ENCODE measurements at places on chromosomes 1 and 21.

DNA sequence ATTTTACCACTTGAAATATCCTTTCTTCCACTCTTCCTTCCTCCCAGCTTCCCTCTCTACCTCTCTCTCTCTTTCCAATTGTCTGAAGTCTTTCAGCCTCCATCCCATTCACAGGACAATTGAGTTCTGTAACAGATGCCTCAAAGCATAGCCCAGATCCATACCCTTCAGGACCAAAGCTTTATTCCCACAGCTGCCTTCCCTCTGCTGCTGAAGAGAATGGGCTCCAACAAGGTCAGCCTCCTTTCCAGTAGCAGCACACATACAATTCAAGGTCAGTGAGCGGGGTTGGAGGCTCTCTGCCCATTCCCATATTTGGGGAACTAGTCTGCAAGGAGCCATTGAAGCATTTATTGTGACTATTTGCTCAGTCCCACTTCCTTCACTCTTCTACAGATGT is 179.9 kb downstream of the DPYD start:
- DNase-seq, result no peak

DNA sequence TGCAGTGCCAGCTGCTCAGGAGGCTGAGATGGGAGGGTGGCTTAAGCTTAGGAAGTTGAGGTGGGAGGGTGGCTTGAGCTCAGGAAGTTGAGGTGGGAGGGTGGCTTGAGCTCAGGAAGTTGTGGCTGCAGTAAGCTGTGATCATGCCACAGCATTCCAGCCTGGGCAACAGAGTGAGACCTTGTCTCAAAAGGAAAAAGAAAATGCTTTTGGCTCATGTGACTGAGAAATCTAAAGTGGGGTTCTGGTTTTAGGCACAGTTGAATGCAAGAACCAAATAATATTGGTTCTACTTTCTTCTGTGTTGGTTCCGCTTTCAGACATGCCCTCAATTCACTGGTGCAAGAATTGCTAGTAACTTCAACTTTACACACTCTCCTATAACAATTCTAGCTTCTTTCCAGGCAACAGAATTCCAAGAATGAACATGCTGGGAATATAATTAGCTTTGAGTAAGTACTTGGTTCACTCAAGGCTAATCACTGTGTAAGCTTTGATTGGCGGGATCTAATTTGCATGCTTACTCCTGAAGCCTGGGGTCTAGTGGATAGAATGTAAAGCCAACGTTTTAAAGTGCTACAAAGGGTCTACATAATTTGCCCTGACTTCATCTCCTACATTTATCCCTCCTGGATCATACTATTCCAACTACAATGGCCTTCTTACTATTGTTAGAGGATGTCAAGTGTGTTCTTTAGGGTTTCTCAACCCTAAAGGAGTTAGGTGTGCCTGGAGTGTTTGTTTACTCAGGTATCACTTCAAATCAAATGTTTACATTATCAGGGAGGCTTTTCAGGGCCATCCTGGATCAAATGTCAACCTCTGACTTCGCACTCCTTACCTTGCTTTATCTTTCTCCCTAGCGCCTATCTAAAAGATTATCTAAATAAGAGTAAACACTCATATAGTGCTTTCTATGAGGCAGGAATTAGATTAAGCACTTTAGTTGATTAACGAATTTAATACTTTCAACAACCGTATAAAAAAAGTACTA is 115.1 kb downstream of the SLC16A1 start:
- DNase-seq, result no peak

GRCh38 chr21:35900539-35900938 is 159.8 kb downstream of the SETD4 start:
- DNase-seq, result no peak

DNA sequence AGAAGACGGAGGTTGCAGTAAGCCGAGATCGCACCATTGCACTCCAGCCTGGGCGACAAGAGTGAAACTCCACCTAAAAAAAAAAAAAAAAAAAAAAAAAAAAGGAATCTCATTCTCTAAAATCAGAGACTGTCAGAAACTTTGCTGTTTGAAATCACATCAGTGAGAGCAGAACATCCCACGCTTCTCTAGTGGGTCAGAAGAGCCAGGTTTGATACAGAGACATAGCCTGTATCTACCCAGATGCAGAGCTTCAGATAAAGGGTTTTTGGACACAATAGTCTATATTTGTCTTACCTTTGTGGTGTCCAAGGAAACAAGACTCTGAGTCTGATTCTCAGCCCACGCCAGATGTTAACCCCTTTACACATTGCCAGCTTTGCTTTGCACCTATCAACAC is 19.6 kb downstream of the CELA3A start:
- DNase-seq, result no peak

GRCh38 chr1:7644086-7644485 is 127.0 kb upstream of the VAMP3 start:
- no peak for DNase-seq

GRCh38 chr1:51264451-51264850 is 28.4 kb downstream of the RNF11 start:
- DNase-seq, result no peak

GRCh38 chr1:10759413-10760200 is 36.8 kb downstream of the CASZ1 start:
- no peak for DNase-seq

GRCh38 chr21:40166291-40166843 is 299.1 kb downstream of the PCP4 start:
- DNase-seq, result no peak

GRCh38 chr1:62964141-62964540 is 180.2 kb downstream of the ATG4C start:
- no peak for DNase-seq

DNA sequence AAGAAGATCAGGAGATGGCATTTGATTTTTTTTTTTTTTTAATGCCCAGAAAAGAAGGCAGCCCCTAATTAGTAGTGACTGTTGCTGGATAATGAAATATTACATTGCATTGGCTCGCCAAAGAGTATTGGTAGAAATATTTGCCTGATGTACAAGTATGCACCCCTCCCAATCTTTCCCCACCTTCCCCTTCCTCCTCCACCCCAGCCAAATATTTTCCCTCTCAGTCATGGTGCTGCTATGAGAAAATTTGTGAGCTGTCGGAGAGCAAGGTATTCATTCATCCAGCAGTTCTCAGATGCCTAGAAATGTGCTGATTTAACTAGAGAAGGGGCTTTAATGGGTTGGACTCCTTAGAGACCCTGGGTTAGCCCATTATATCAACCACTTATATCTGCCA is 50.5 kb upstream of the IKBKE start:
- DNase-seq, result no peak

DNA sequence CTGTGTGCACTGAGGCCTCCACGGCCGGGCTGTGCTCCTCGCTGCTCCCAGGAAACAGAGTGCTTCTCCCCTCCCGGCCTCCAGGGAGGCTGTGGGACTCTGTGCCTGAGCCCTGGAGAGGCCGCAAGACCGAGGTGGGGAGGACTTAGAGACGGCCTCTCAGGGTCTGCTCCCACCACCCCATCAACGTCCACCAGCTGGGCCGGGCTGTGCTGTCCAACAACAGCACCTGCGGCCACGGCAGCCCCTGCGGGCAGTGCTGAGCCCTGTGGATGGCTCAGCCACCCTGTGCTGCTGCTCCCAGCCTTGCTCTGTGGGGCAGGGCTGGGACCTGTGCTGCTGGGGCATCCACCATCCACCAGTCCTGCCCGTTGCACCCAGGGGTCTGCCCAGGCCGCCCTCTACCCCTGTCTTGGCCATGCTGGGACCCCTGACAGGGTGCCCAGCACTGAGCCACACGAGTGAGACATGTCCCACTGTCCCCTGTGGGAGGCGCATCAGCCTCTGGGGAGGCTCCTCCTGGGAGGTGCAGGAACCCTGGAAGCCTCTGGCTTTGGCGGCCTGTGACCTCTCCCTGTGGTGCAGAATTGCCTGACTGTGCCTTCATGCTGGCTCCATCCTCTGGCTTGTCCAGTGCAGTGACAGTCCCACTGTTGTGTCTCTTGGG is 31.2 kb upstream of the LRRC3 start:
- no peak for DNase-seq

DNA sequence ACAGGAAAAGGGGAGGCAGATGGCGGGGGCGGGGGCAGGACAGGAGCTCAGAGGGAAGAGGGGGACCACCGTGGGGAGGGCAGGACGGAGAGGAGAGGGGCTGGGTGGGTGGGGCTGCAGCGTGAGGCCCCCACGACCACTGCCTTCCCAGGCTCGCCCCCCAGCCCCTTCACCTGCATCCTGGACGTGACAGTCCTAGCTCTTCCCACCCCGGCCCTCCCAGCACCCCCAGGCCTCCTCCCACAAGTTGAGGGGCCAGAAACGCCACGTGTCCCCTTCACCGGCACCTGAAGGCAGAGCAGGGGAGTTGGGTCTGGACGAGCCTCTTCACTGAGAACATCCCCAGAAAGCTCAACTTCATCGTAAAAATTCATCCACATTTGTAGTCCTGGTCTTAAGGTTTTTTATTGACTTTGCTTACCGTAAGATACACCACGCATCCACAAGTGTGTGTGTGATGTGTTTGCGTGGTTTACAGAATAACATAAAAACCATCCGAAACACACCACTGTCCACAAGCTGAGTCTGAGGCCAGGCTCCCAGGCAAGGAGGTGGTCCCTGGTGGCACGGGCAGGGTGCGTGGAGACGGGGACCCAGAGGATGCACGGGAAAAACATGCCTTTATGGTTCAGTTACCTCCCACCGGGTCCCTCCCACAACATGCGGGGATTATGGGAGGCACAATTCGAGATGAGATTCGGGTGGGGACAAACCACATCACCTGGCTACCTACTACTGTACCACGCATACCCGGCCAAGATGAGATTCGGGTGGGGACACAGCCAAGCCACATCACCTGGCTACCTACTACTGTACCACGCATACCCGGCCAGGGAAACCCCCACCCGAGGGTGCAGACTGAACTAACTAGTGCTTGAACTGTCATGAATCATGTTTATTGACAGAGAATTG is 13.9 kb upstream of the COL18A1 start:
- no peak for DNase-seq

- DNase-seq, result no peak
Measured at GRCh38 chr1:151001602-151002001, 5.1 kb downstream of the MINDY1 start.

GRCh38 chr1:170704256-170704655 is 40.3 kb downstream of the PRRX1 start:
- no peak for DNase-seq

GRCh38 chr1:152344438-152344837 is 15.4 kb downstream of the FLG2 start:
- DNase-seq, result no peak

DNA sequence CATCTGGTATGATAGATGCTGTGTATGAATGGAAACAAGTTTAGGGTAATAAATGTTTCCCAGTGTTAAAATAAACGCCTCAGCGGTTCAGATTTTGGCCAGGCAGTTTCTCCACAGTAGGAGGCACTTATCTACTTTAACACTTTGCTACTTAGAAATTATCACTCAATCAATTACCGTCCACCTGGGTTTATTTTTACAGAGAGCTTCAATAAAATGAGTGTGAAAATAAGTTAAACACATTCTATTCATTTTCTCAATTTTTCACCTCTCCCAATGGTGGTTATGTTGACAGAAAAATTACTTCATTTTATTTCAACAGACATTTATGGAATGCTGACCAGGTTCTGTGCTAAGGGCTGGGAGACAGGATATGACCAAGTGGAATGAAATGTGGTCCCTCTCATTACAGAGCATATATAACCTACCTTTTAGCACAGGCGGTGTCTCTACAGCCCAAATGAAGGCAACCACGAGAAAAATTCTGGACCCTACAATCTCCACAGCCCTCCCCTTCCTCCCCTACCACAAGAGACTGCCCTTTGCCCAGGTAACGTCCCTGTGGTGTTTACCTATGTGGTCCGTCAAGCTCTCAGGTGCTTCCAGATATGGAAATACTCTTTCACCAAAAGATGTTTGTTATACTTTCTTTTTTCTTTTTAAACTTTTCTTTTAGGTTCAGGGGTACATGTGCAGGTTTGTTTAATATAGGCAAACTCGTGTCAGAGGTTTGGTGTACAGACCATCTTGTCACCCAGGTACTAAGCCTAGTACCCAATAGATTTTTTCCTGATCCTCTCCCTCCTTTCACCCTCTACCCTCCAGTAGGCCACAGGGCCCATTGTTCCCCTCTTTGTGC is 105.5 kb downstream of the HLCS start:
- DNase-seq, result no peak

DNA sequence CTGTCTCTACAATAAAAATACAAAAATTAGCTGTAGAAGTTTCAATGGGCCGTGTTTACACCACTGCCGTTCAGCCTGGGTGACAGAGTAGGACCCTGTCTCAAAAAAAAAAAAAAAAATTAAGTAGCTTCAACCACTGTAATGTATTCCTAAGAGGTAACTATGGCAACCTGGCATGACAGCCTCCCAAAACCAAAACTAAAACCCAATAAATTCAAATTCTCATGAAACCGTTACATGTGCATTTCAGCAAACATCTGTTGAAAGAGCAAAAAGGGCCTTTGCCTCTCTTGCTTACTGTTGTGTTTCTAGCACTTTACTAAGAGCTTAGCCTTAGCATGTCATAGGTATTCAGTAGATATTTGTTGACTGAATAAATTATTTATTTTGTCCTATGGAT is 33.5 kb downstream of the ODR4 start:
- DNase-seq, result no peak

GRCh38 chr1:51535006-51535592 is 16.0 kb upstream of the EPS15 start:
- no peak for DNase-seq

GRCh38 chr1:8889103-8889846 is 10.8 kb upstream of the ENO1 start:
- DNase-seq, result no peak

DNA sequence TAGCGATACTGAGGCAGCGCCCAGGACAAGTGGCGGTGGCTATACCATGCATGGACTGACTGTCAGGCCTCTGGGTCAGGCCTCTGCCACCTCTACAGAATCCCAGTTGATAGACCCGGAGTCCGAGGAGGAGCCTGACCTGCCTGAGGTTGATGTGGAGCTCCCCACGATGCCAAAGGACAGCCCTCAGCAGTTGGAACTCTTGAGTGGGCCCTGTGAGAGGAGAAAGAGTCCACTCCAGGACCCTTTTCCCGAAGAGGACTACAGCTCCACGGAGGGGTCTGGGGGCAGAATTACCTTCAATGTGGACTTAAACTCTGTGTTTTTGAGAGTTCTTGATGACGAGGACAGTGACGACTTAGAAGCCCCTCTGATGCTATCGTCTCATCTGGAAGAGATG is 3.2 kb upstream of the IL10RB start:
- DNase-seq, result no peak

- DNase-seq, result no peak
Measured at GRCh38 chr1:151265446-151266236, 11.1 kb downstream of the PSMD4 start.

GRCh38 chr1:50923564-50923963 is 36.5 kb downstream of the FAF1 start:
- no peak for DNase-seq

GRCh38 chr1:231029841-231030240 is 10.2 kb downstream of the FAM89A start:
- no peak for DNase-seq

DNA sequence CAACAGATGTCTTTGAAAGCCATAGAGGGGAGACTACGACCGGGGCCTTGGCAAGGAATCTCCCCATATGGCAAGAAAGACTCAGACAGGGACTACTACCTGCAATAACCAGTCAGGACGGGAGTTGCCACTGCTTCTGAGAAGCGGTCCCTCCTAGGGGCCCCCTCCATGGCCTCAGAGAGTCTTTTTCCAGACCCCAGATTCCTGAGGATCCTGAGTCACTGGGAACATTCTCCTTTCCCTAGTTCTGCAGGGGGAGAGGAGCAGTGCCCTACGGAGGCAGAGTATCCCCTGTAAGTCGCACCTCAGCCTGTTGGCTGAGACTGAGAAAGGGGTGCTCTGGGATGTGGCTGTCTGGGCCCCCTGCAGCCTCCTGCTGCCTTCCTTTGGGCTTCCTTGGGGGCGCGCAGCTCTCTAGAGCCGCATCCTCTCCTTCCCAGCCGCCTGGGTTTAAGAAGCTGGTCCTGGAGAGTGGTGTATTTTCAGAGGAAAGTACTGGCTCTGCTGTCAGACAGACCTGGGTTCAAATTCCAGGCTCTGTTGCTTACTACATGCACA is 7.8 kb downstream of the GLIS1 start:
- no peak for DNase-seq

Data from stimulated activated CD8-positive, alpha-beta memory T cell treated with anti-CD3 and anti-CD28 coated beads, Interleukin-15, amount 100 ng/mL, for 4 hours (primary cell).